HTR-8/SVneo (cell line): ENCODE measurements at places on chromosomes 13 and 19.

- no peak for DNase-seq
Observed at GRCh38 chr19:42229855-42230351, 9.8 kb downstream of the ZNF526 start.

DNA sequence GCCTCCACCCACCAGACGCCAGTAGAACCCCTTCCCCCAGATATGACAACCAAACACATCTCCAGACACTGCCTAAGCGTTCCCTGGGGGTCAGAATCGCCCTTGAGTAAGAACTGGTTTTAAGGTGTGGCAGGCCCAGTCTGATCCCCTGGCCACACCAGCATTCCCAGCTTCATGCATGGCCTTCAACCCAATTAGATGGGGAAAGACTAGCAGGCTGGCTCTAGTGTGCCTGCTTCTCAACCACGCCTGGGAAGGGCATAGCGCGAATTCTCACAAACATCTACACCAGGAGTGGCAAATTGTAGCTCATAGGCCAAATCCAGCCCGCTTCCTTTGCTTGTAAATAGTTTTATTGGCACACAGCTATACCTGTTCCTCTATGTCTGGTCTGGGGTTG is 13.6 kb downstream of the HAUS8 start:
- DNase-seq, result no peak

DNA sequence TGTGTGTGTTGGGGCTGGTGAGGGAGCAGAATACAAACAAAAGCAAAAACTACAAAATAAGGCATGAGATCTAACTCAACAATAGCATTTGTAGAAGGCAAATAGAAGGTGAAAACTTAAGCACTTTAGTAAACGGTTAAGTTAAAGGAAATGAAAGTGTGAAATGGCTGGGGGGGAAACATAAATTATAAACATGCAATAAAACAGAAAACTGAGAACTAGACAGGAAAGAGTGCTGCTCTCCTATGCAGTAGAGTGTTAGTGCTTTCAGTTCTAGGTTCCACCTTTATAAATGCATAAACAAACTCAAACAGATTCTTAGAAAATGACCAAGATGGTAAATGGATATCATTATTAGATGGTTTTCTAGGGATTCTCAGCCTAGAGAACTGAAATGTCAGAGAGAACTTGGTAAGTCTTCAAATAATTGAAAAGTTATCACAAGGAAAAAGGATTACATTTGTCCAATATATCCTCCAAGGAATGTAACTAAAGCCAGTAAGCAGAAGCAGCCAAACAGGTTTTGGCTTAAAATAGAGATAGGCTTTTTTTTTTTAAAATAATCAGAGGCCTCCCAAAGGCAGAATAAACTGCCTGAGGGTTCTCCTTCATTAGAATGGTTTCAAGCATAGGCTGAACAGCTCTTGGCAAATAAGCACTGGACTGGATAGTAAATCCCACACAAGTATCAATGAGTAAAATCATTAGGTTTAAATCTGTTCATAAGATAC is 23.3 kb downstream of the RBM26 start:
- no peak for DNase-seq

GRCh38 chr19:46023311-46023779 is 492 bp upstream of the PGLYRP1 start:
- DNase-seq, result no peak

- DNase-seq, result no peak
Observed at GRCh38 chr13:40351537-40352379, 314.7 kb downstream of the FOXO1 start.
